LoVo (cell line): ENCODE measurements at places on chromosomes 1 and 21.

DNA sequence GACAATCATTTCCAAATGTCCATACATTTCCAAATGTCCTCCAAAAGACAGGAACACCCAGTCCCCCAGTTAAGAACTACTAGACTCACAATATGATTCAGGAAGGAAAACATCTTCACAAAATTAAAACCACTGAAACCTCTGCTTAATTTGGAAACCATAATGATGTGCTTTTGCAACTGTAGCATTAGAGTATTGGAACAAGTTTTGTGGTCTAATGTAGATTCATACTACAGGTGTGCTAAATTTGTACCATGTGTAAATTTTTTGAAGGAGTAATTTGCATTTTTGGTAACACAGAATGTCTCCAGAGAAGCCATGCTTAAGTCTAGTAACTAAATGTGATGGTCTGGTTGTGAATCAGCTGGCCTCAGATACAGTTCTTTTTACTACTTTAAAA is 129.6 kb downstream of the DPYD start:
- DNase-seq, result no peak

DNA sequence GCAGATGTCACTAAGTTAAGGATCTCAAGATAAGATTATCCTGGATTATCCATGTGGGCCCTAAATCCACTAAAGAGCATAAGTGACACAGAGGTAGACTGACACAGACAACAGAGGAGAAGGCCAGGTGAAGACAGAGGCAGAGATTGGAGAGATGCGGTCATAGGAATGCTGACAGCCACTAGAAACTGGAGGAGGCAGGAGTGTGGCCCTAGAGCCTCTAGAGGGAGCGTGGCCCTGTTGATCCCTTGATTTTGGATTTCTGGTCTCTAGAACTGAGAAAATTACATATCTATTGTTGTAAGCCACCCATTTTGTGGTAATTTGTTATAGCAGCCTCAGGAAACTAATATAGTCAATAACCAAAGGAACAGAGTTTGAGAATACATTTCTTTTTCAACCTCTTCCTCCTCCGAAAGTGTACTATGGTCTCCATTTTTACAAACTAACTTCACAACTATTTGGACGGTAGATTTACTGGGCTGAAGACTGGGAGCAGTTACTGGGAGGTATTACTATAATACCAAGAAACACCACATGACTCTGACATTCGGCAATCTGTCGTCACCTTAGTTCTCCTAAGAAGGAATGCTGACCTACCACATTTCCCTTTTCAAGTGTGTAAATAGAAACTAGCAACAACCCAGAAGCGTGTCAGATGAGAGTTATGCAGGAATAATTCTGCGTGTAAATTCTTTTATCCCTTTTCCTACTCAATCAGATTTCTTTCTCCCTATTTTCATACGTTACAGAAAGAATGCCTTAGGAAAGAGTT is 116.0 kb upstream of the ZNHIT6 start:
- DNase-seq, result no peak

- DNase-seq, result no peak
Observed at GRCh38 chr1:182404781-182405180, 4.3 kb upstream of the TEDDM1 start.

DNA sequence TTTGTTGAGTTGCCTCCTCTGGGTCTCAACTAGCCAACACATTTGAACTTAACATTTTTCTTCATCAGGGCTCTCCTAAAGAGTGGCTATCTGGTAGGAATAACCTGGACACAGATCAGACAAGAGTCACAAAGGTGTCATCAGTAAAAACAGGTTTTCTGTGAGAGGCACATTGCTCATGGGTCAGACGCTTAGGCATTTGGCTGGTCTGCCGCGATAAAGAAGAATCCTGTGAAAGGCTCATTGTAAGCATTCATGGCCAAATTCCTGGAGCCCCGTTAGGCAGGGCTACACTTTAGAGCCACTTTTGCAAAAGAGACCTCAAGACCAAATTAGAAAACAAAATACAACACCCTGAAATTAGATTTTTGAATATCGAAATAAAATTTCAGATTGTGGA is 64.2 kb upstream of the PDE4B start:
- DNase-seq, result no peak

GRCh38 chr1:162284206-162284955 is 92.3 kb downstream of the SPATA46 start:
- no peak for DNase-seq
